ENCODE measurements at places on chromosomes 13 and 19. TPM values are rescaled to one million over a fixed set of nuclear protein-coding genes. Genes with fewer than 3 reads are reported as not detected.

- no peak for DNase-seq
These were observed 5.7 kb downstream of the FGF9 start for GRCh38 chr13:21676611-21677021.

GRCh38 chr19:3225677-3226093 lies 1.2 kb downstream of the CELF5 start:
- no peak for DNase-seq

DNA sequence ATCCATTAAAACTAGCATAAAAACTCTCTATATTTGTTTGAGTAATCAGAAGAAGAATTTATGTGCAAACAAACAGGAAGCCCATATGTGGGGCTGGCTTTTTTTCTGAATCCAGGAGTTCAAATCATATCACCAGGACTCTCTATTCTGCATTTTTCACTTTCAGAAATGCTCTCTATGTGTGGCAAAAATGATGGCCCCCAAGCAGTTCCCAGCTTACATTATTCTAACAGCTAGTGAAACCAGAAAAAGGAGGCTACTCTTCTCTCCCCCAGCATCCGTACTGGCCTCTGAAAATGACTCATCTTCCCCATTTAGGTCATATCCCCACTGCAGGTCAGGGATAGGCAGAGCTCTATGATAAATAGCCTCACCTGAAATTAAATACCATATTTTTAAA lies 20.4 kb downstream of the RBM26 start:
- DNase-seq: no peak

DNA sequence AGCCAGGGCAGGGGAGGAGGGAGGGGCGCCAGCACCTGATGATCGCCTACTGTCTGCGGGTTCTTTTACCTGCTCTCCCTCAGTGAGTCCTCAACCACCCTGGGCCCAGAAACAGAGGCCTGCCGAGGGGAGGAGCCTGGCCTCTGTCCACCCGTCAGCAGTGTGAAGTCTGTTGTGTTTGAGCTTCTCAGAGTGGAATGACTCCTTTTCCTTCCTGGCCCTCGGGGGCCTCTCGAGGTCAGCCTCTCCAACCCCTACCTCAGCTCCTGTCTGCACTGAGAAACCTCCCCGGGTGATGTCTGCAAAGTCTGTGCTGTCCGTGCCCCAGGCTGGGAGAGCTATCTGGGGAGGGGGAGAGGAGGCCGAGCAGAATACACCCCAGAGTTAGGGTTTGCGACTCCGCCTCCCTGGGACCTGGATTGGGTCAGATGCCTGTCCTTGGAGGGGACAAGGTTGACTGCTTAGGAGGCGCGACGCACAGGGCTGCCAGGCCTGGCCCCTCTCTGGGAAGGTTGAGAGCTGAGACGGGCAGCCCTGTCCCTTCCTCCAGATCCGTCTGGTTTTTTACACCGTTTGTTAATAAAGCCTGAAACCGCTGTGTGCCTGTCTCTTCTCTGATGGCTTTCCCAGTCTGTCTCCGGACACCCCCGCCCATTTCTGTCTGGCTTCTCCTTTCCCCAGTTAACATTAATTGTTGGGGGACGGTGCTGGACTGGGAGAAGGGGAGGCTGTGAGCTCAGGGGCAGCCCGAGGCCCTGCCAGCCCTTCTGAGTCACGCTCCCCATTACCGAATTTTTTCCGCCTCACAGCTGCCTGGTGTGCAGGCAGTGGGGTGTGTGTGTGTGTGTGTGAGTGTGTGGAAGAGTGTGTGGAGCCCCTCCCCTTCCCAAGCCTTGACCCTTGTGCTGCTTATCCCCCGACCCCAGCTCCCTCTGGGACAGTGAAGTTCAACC lies 989 bp upstream of the SSC5D start:
- no peak for DNase-seq

GRCh38 chr13:94325650-94326049 lies 153.8 kb downstream of the DCT start:
- no peak for DNase-seq

- no peak for DNase-seq
These were observed 1.8 kb downstream of the NCAN start for GRCh38 chr19:19213426-19214158.

DNA sequence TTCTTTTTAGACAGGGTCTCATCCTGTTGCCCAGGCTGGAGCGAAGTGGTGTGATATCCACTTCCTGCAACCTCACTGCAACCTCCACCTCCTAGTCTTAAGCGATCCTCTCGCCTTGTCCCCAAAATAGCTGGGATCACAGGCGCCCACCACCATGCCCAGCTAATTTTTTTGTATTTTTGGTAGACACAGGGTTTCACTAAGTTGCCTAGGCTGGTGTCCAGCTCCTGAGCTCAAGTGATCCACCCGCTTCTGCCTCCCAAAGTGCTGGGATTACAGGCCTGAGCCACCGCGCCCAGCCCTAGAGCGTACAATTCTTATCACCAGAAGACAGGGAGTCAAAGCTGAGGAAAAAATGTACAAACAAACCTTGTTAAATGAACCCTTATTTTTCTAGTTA lies 4.5 kb upstream of the ELOF1 start:
- no peak for DNase-seq

- DNase-seq: peak; percentile 72
These were observed 10.3 kb upstream of the BBC3 start for GRCh38 chr19:47240996-47241918.

DNA sequence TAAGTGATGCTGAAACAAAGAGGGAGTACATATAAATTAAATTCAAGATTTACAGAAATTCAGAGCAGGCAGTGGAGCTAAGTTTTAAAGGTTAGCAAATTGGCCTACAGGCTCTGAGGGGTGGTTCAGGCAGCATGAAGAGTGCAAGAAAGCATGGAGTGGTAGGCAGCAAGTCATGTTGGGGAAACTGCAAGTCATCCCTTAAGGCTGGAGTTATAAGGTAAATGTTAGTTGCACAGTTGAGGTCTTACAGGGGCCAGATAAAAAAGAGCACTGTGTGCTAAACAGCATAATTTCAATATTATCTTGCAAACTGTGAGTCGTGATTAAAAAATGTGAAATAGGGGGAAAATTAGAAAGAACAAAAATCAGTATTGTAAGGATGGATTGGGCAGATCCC lies 106.2 kb downstream of the VWA8 start:
- DNase-seq: no peak

GRCh38 chr19:32264568-32264967 lies 80.8 kb upstream of the ZNF507 start:
- DNase-seq: no peak

- no peak for DNase-seq
These were observed 805 bp upstream of the PTOV1 start for GRCh38 chr19:49850221-49850486.

DNA sequence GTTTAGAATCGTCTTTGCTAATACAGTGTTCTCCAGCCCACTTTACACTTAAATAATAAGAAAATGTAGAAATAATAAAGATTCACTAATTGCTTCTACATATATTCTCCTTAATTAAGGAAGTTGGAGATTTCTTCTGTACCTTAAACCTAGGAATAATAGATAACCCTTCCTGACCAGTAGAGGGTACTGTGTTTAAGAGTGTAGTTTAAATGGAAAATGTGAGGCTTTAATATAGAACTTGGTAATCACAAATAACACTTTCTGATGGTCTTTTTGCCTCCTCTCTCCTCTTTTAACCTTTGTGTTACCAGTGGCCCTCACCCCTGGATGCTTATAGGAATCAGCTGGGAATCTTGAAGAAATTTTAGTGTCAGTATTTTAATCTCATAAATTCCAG lies 20.7 kb downstream of the POMP start:
- DNase-seq: no peak

DNA sequence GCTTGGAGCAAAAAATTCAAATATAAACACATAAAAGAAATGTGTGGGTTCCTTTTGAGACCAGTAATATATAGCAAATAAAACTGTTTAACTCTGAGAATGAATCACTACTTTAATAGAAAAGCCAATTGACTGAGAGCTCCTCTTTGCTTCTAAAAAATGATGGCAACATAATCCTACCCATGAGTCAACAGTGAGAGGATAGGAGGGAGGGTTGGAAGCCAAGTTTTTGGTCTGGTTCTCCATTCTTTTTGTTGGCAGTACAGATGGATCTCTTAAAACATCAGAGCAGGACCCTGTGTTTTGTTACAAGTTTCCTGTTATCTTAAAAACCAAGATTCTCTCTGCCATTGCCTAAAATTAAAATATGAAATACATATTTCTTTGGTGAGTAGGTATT lies 50.0 kb upstream of the POSTN start:
- DNase-seq: no peak

GRCh38 chr13:48131533-48131932 lies 36.6 kb upstream of the MED4 start:
- DNase-seq: no peak

DNA sequence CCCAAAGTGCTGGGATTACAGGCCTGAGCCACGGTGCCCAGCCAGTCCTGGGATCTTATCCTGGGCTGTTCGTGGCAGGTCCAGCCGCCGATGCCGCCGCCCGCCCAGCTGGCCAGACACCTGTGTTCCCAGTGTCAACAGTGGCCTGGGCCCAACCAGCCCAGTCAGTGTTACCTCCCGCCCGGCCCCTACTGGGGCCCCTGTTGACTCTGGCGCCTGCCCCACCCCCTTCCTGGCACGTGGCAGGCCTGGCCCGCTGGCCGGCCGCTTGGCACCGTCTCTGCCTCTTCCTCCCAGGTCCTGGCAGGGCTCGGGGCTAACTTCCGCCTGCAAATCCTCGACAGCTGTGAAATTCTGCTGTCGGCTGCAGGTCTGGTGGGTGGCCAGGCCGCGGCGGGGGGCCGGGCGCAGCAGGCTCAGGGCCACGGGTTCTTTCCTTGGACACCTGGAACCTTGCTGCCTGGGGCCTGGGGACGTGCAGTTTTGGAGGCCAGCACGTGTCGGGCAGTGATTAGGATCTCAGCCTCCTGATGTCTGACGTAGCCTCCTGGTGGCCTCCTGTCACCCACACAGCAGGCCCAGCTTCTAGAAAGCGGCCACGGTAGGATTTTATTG lies 9.1 kb downstream of the ARID3A start:
- peak; percentile 79 for DNase-seq

- DNase-seq: no peak
These were observed 8.0 kb downstream of the EFNB2 start for GRCh38 chr13:106527445-106527801.

GRCh38 chr13:74067818-74068217 lies 66.4 kb downstream of the KLF12 start:
- no peak for DNase-seq

DNA sequence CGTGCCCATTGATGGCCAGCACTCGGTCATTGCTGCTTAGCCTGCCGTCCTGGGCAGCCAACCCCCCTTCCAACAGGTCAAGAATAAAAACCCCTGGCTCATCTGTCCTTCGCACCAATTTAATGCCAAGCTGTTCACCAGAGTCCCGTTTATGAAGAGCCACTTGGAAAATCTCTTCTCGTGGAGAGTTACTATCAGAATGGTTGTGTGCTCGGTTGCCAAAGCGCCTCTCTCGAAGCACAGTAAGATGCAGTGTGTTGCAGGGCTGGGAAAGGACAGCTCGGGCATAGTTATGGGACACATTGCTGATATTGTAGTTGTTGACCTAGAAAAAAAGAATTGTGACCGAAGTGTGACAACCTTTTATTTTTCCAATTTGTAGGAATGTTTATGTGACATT lies 57.9 kb downstream of the LNX2 start:
- no peak for DNase-seq

DNA sequence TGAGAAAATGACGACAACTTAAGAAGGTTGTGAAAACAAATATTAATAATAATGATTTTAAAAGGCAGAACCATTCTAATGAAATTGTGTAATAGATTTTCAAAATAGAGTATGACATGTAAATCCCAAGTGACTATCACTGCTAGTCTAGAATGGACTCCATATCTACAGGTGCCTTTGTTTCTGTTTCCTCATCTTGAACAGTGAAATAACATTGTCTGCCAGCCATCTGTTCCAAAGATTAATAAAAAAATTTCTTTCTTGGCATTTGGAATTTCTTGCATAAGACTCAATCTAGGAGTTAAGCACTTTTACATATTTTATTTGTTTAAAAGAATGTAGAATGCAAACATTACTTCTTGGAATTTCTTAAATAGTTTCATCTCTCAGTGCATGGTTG lies 520.1 kb upstream of the ARGLU1 start:
- DNase-seq: no peak

GRCh38 chr19:5046339-5047039 lies 77.6 kb downstream of the KDM4B start:
- DNase-seq: peak; percentile 64

GRCh38 chr19:40801426-40802299 lies 2.7 kb downstream of the EGLN2 start:
- no peak for DNase-seq

- DNase-seq: no peak
These were observed 4.0 kb downstream of the SPPL2B start for GRCh38 chr19:2332341-2333026.

DNA sequence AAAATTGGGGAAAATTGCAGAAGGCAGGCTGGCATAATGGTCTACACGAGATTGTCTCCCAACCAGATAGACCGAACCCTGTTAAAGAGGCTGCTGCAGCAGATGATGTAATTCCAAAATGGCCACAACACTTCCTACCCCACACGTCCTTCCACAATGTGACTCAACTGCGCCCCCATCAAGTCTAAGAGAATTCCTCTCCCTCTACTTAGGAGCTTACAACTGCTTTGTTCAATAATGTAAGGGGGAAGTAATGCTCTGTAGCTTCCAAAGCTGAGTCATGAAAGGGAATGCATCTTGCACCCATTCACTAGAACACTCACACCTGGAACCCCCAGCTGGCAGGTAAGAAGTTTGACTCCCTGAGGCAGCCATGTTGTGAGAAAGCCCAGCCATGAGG lies 117.8 kb upstream of the IRS2 start:
- DNase-seq: no peak

- DNase-seq: no peak
These were observed 45.2 kb downstream of the SOX21 start for GRCh38 chr13:94667190-94667589.

GRCh38 chr19:4279530-4280422 lies 710 bp downstream of the SHD start:
- DNase-seq: no peak

- DNase-seq: no peak
These were observed 19.3 kb upstream of the DOCK9 start for GRCh38 chr13:98997011-98997730.

Gene ODAD3
- 0.41 TPM for total RNA-seq

Gene ZNF69
- 17.9 TPM for total RNA-seq

Gene TEAD2
- total RNA-seq: 5.3 TPM

Gene PDE4A
- total RNA-seq: 3.3 TPM

Gene UGGT2
- 60.3 TPM for total RNA-seq

Gene CEBPA
- total RNA-seq: 1.6 TPM

Gene CCDC169
- 6.9 TPM for total RNA-seq

Gene SLC8A2
- 25.3 TPM for total RNA-seq

Gene USHBP1
- 0.82 TPM for total RNA-seq

Gene ZNF225
- total RNA-seq: 13.9 TPM
